Large intestine (tissue), 12 donors: ENCODE measurements at places on chromosomes 1 and 21. TPM values are rescaled to one million over a fixed set of nuclear protein-coding genes. Genes with fewer than 3 reads are reported as not detected.

DNA sequence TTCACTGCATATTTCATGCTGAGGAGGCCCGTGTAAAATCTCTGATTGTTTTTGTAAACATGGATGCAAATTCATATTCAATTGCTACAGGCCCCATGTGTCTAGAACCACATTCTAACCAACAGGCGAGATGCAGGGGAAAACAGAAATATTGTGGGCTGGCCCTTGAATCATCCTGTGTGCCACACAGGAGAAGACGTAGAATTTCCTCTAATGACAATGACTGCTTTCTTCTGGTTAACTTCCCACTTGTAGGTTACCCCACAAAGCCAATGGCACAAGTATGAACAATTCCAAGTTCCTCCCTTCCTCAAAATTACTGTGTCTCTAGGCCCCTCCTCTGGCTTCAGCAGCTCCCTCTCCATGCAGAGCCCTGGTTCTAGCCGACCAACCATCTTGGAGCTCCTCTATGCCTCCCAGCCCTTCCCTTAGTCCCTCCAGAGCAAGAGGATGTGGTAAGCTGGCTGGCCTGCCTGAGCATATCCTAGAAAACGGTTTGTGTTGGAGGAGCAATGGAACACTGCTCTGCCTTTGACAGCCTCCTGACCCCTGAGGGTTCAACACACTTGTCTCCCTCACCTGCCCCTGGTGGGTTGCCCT lies 205.2 kb downstream of the HS2ST1 start:
- DNase-seq, result no peak

DNA sequence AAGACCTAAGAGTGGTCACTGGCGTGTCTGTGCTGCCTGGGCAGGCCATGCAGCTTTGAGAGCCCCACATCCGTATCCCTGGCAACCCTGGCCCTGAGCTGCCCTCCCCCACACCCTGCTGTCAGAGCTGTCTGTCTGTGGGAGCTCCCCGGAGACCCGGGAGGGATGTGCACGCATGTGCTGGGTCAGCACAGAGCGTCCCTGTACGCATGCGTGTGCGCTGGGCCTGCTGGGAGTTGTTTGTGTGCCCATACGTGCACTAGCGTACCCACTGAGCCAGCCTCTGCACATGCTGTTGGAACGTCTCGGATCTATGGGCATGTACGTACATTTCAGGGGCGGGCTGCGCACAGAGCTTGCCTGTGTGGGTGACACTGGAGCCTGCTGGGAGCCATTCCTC lies 89.3 kb downstream of the EPHB2 start:
- no peak for DNase-seq

- DNase-seq, result no peak
Measured at GRCh38 chr1:168970926-168971659, 135.4 kb upstream of the ATP1B1 start.

DNA sequence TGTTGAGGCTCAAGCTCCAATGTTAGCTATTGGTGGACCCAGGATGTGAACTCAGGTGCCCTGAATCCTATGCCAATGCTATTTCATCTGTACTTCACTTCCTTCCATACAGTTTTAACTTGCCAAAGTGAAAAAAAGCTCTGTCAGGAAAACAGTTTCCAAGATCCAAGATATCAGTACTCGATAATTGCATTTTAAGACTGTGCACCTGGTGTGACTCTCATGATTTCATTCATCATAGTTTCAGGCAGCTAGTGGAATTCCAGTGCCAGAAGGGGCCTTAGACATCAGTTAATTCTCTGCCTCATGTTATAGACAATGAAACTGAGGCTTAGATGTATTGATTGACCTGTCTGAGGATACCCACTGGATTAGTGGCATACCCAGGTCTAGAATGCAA lies 26.5 kb upstream of the LEPR start:
- no peak for DNase-seq

GRCh38 chr1:53899206-53899628 lies 5.2 kb downstream of the DIO1 start:
- no peak for DNase-seq

DNA sequence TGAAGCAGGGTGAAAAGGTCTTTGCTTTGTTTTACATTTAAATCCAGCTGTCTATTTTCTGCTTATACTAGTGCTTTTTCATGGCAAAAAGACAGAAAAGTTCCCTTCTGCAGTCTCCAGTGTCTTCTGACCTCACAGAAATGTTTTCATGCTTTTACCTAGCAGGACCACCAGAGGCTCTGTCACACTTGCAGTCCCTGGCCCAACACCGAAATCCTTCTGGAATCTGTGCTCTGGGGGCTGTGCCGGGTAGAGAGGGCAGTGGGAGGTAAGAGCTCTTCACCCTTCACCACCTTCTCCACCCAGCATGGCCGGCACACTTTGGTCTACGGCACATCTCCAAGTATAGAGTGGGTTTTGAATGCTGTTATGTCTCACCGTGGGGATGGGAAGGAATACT lies 20.8 kb downstream of the GNAT2 start:
- no peak for DNase-seq

DNA sequence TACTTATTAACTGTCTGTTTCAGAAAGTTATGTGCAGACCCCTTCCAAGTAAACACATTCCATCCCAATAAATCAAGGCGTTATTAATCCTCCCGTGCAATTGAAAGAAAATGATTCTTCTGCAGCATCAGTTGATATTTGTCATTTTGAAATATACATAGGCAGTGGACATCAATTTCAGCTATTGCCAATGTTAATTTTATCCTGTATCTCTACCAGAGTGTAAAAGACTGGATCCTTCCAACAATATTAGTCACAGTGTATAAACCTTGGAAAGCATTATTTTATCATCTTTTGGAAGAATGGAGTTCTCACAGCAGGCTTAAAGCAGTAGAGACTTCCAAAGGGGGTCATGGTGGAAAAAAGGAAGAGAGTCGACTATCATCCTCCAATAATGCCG lies 150.4 kb downstream of the CYYR1 start:
- no peak for DNase-seq

DNA sequence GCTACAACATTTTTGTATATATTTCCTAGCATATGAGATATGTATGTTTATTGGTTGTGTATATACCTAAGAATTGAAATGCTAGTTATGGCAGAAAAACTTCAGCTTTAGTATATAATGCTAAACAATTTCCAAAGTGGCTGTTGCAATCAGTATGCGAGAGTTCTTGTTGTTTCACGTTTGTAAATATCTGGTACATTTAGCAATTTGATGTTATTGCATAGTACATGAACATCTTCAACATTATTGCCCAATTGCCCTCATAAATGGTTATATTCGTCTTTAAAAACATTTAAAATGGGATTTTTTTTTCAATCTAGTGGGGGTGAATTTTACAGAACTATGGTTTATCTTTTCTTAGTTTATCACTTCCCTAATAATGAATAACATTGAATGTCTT lies 86.2 kb upstream of the HP1BP3 start:
- no peak for DNase-seq

DNA sequence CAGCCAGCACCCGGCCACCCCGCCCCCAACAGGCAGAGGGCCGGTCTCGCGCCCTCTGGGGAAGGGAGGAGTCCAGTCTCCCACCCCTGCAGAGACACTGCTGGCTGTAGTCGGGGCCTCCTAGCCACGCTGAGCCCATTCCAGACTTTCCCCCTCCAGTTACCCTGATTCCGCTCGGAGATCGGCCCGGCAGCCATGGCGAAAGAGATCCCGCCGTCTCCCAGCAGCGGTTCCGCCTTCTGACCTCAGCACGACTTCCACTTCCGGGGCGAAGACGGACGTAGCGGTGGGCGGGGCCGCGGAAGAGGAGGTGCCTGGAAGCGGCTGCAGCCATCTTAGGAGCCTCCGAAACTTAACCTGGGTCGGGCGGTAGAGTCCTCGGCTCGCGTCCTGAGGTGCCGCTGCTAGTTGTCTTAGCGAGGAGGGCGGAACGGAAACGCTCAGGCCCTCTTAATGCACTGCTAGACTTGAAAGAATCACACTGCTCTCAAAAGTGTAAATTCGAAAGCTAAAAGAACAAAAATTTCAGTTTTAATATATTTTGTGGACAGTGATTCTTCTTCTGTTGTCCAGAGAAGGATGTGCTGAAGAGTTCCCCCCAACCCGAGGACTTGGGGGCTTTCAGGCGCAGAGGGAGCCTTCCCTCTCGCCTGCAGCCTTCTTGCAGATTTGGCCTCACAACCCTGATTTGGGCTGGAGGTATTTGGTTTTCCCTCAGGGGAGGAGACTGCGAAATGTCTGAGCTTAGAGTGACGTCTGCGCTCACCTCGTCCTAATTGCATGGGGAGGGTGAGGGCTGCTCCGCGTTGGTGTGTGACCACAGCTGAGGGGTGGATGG lies at the start of gene SF3B4:
TSS of gene SF3B4 (minus strand) at position 241 of the 838 bp plus-strand sequence. CDS start at position 197, 44 bp downstream.
- DNase-seq, result peak; percentile 95

- peak; percentile 62 for DNase-seq
Measured at GRCh38 chr21:25790122-25790877, 55.5 kb downstream of the GABPA start.

- DNase-seq, result no peak
Measured at GRCh38 chr1:167288390-167289074, 67.8 kb downstream of the POU2F1 start.

DNA sequence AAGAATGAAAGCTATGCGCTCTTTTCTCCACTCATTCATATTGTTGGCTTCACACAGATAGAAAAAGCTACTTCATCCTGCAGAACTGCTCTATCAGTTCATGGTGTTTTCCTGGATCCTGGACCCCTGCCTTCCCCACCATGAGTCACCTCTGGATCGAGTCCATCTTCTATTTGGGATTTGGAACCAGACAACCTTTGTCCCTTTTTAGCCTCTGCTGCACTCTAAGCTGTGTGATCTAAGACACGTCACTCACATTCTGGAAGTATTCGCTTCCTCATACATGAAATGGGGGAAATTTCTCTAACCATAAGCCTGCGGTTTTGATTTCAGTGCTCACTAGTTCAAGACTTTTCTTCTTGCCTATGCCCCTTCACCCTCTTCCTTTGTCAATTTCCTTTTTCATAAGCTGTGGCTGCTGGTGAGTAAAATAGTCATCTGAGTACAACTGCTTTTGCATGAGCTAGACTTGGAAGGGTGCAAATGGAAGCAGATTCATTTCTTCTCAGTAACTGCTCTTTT lies 14.1 kb upstream of the DEGS1 start:
- DNase-seq, result no peak

GRCh38 chr1:73205294-73205973 lies 923.1 kb upstream of the NEGR1 start:
- no peak for DNase-seq

DNA sequence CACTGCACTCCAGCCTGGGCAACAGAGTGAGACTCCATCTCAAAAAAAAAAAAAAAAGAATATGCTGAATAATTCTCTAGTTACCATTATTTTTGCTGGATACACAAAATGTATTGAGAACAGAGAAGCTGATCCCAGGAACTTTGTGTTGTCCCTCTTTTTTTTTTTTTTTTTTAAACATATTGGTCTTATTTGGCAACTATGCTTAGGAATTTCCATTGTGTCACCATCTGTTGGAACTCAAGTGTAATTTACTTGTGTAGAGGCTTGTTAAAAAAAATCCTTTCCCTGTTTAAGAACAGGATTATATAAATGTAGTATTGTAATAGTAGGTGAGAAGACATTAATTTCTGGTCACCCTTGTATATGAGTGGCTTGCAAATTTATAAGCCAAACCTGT lies 28.6 kb downstream of the CAMSAP2 start:
- no peak for DNase-seq

DNA sequence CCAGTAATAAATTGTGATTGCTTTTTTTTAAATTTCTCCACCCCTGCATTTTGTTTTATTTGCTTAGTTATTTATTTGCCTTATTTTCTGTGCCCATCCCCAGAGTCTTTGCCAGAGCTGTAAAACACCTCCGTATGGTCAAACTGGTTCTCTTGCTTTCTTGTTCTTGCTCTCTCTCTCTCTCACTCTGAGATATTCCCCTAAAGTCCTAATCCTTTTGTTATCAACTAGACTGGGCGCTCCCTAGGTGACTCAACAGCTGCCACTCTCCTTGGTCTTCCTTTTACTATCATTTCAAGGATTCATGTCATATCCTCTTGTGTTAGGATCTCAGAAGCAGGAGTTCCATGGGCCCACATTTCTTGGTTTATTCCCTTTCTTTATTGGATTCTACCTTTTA lies 160.0 kb downstream of the PRDM2 start:
- peak; percentile 11 for DNase-seq

- no peak for DNase-seq
Measured at GRCh38 chr1:23171181-23171755, 2.6 kb upstream of the LUZP1 start.

- DNase-seq, result no peak
Measured at GRCh38 chr21:38448671-38449385, 49.4 kb downstream of the ERG start.

DNA sequence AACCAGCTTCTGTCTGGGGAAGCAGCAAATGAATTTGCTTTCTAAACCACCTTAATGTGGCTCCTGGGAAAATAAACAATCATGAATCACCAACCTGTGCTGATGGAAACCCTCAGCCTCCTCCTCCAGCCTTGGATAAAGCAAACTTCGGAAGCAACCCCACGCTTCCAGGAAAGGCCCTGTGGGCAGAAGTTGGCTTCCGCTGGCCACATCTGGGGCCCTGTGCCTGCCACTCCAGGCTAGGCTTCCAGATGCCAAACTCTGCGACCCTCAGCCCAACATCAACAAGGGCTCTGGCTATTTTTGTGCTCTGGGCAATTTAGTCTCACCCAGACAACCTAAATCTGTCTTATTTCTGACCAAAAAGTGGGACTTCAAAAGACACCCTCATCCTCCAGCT lies 6.2 kb upstream of the OXCT2 start:
- DNase-seq, result no peak

DNA sequence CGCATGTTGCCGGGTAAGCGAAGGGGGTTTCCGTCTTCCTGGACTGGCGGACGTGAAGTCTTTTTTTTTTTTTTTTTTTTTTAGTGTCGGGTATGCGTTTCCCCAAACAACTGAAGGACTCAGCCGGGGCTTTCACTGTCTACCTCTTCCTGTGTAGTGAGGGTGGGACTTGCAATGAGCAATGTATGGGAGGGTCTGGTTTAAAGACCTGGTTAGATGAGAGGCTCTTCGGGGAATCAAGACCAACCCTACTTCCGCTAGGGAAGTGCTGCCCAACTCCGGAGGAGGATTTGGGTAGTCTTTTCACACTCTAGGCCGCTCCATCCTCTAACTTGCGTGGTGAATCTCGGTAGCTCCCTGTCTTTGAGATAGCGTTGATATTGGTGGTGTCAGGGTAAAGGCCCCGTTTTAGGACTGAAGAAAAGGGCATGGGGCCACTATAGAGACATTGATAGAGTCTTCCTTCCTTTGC lies 754 bp downstream of the PRRC2C start:
- peak; percentile 51 for DNase-seq

DNA sequence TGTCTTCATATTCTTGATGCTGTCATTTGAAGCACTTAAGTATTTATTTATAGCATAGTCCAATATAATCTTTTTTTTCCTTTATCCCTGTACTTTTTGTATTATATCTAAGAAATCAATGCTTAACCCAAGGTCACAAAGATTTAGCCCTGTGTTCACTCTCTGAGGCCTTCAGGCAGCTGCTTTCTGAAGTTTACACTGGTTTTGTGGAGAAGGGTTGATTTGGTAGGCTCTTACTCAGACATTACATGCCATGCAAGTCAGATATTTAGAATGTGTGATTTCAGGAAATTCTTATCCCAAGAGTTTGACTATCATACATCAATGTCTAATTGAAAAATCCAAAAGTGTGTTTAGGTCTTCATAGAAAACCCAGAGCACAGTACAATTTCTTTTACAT lies 56.3 kb downstream of the PALMD start:
- DNase-seq, result no peak

Gene OR2L8
- polyA plus RNA-seq, result not detected

Gene NUAK2
- 8.5 TPM for polyA plus RNA-seq

Gene LIN28A
- 0.03 TPM for polyA plus RNA-seq

Gene PLEKHA6
- polyA plus RNA-seq, result 59.3 TPM

Gene C1QC
- polyA plus RNA-seq, result 79.1 TPM

Gene MAP3K7CL
- 6.5 TPM for polyA plus RNA-seq

Gene TSPAN1
- 17.8 TPM for polyA plus RNA-seq

Gene SMCP
- not detected for polyA plus RNA-seq

Gene PODN
- polyA plus RNA-seq, result 7.6 TPM
